ENCODE measurements at places on chromosomes 6 and 20.

DNA sequence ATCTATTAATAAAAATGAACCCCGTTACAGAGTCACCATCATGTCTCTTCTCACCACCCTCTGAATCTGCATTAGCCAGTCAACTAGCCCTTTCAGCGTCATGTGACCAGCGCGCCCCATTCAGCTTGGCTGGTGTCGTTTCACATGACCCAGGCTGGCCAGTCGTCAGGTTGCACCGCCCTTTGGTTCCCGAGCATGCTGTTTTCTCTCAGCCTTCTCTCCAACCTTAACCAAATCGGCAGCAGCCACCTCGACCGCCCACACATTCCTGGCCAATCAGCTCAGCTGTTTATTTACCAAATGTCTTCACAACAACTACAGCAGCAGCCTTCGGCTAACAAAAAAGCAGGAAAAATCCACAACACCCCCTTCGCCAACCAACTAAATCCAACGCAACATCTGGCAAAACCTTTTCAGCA, 5.6 kb downstream of the SRSF3 start:
- DNase-seq = peak; percentile 7

DNA sequence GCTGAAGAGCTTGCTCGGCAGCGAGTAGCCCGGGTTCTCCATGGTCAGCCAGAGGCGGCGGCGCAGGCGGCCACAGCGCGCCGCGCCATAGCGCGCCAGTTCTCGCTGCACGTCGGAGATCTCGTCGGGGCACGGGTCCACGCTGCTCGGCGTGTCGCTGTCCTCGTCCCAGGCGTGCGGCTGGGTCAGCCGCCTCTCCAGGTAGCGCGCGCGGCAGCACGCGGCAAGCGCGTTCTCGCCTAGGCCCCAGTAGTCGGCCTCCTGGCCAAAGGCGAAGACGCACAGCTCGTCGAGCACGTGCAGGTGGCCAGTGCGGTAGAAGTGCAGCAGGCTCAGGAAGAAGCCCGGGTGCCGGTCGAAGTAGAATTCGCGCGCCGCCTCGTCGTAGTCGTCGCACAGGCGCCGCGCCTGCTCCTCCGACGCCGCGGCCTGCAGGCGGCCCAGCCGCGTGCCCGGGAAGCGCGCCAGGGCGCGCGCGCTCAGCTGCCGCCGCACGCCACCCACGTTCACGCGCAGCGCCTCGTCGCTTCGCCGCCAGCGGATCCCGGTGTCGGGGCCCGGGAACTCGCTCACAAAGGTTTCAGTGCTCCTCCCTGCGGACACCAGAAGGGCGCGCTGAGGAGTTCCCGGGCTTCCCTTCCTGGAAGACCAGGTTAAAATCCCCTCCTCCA, 2.7 kb downstream of the KCNS1 start:
- DNase-seq = no peak

DNA sequence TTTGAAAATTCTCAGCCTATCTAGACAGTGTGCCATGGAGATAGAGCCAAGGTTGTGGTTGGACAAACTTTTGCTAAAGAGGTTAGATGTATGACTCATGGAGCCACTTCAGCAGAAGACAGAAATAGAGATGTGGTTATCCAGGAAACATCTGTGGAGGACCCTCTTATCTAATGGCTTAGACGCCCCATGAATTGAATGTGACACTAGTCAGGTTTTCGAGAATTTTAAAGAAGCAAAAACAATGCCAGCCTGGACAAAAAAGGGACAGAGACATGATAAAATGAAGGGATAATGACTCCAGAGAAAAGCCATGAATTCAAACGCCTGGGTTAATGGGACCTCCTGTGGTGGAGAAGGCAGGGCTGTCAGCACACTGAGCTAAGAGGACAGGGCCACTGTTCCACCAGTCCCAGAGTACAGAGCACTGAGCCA, 280.5 kb downstream of the CLVS2 start:
- DNase-seq = no peak

GRCh38 chr20:21301940-21302663, 1.0 kb upstream of the XRN2 start:
- DNase-seq = no peak

GRCh38 chr6:151313066-151313491, 73.3 kb downstream of the AKAP12 start:
- peak; percentile 78 for DNase-seq

DNA sequence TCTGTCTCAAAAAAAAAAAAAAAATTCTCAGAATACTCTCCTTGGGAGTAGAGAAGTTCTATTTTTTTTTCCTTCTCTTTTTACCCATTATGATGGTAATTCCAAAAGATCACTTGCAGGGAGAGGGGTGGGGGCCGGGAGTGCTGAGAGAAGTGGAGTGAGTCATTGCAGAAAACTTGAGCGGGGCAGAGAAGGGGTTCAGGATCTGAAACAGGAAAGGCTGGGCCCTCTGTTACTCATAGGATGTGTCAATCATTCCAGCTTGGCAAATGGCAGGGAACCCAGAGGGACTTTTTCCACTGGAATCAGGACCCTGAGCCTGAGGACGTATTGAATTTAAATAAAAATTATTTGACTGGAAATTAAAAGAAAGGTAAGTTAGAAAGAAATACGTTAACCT, 111.4 kb upstream of the ARMC2 start:
- no peak for DNase-seq

GRCh38 chr6:143276436-143276835, 174.1 kb downstream of the ADAT2 start:
- no peak for DNase-seq

DNA sequence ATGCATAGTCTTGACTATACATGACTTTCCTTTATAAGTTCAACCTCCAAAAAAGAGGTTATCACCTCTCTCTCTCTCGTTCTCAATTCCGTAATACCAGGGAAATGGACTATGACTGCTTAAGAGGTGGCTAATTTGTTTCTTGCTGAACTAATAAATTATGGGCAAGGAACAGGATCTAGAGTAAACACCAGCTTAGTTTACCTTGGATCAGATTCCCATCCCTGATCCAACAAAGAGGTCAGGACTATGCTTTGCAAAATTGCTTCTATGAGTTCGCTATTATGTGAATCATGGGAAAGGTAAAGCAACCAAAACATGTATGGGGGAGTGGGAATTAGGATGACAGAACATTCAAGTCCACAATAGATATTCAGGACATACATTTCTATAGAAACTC, 630.7 kb downstream of the HACE1 start:
- DNase-seq = peak; percentile 68

GRCh38 chr6:23435798-23436197, 690.2 kb upstream of the NRSN1 start:
- DNase-seq = no peak

DNA sequence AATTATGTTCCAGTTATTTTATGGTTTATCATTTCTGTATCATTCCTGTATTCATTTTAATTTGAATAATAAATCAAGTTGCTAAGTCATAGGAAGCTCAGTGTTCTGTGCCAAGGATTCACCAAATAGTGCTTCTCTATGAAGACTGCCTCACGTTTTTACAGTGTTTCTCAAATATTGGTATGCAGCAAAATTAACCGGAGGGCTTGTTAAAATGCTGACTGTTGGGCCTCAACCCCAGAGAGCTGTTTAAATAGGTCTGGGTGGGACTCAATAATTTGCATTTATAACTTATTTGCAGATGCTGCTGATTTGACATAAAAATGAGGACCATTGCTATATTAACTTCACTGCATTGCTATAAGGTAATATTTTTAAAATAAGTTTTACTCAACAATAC, 166.7 kb downstream of the TINAG start:
- DNase-seq = no peak

DNA sequence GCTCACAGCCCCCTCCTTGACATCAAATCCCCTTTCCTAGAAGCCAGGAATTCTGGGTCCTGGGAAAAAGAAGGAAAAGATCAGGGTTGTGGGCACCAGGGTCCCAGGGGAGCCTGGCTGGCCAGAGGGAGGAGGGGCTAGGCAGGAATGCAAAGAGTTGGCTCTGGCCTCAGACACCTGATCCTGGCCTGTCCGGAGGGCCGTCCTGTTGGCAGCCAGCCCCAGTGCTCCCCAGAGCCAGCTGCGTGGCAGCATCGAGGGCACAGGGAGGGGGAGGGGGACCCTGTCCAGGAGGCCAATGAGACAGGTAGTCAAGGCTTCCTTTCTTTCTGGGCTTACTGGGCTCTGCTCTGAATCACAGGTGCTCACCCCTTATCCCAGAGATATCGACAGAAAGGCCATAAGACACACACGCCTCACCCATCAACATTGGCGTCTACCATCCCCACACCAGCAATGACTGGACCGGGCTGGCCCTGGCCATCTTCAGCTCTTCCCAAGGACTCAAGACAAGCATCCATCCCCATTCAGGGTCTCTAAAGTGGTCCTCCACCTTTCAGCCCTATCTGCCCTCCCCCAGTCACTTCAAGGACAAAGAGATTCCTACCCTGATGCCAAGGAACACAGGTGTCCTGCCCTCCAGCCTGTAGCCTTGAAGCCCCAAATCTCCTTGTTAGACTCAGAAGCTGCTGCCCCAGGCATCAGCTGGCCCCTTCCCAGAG, 723 bp downstream of the COL11A2 start:
- no peak for DNase-seq

DNA sequence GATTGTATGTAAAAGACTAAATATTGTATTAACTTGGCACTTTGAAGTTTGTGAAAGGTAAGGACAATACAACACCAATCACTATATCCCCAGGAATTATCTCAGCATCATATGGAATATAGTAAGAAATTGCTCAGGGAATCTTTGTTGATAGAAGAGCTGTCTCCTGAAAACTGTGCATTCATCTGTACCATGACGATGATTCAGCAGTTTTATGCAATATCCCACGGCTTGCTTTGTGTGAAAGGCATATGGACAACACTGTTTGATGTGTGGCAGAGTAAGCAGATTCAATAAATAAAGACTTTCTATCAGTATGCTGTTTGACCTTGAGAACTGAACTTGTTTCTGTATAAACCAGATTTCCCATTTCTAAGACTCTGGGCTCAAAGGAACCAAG, 147.5 kb upstream of the PLN start:
- DNase-seq = no peak

GRCh38 chr6:6643398-6643797, 54.9 kb downstream of the LY86 start:
- DNase-seq = no peak

GRCh38 chr6:38687043-38687353, 15.9 kb downstream of the GLO1 start:
- DNase-seq = no peak

GRCh38 chr20:45911486-45912343, at the start of gene PLTP:
PLTP (minus strand) TSS chr20:45912155; CDS start chr20:45911452, 703 bp downstream.
- DNase-seq = peak; percentile 37

DNA sequence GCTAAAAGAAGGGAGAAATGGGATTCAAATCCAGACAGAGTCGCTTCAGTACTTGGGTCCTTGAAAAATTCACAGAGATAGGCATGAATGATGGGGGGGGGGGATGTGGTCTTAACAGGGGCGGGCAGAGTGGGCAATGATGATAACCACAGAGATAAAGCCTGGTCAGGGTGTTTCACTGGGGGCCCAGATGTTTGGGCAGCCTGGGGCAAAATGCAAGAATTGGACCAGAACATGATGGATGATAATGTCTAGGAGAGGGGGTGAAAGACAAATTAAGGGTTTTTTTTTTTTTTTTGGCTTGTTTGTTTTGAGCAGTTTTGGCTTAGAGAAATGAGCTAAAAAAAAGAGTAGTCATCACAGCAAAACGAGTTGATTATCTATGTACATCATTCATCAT, 57.4 kb downstream of the LAMP5 start:
- no peak for DNase-seq

- DNase-seq = no peak
These were observed 1.0 kb downstream of the MCM9 start for GRCh38 chr6:118933855-118934460.

- DNase-seq = no peak
These were observed 56.1 kb downstream of the PSMG4 start for GRCh38 chr6:3314621-3315467.

DNA sequence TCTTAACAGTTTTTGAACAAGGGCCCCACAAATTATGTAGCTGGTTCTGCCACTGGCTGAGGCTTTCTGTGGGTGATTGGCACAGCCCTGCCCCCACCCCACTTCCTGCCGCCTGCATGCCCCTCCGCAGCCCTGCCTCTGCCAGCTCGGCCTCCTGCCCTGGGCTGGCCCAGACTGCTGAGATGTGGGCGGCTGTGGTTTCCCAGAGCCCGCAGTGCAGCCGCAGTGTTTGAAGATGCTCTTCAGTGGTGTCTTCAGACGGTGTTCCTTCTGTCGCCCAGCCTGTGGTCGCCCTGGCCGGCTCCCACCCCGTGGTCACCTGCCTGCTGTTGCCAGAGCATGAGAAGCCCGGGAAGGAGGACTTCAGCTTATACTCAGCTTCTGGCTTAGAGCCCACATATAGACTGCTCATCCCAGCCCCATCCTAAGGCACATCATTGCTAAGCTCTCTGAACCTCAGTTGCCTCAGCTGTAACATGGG, 154.3 kb downstream of the VEGFA start:
- DNase-seq = no peak

GRCh38 chr6:158653577-158654354, 3.9 kb downstream of the SYTL3 start:
- DNase-seq = no peak

DNA sequence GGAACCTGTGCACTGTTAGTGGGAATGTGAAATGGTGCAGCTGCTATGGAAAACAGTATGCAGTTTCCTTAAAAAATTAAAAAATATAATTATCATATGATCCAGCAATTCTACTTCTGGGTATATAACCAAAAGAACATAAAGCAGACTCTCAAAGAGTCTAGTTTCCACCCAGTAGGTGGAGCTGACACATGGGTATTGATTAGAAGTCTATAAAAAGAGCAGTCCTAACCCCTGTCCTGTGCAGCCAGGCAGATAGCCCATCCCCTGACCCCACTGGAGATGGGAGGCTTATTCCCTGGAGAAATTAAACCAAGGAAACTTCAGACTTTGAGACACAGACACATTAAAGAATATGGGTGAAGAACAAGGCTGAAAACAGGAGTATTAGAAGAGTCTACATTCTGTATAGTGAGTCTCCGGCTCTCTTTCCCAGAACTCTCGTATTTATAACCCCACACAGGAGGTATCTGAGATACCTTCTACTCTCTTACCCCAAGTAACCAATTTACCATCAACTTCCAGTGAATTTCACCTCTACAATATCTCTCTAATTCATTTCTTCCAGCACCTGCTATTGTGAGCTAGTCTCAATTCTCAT, 92.3 kb downstream of the SEL1L2 start:
- DNase-seq = no peak

DNA sequence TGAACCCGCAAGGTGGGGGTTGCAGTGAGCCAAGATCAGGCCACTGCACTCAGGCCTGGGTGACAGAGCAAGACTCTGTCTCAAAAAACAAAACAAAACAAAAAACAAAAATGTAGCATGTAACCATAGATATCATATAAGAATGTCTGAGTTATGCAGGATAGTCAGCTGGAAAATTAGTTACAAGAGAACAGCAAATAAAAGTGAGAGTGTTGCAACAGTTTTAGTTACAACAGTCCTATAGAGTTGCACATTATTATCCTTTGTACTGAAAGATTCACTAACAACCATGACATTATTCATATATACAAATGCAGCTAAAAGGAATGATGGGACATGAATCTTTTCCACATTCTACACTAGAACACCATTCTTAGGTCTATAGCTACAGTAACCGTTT, 16.4 kb downstream of the RNF24 start:
- DNase-seq = no peak

GRCh38 chr6:5338177-5338960, 77.1 kb downstream of the FARS2 start:
- DNase-seq = no peak

- DNase-seq = no peak
These were observed 15.7 kb upstream of the FAM83C start for GRCh38 chr20:35307666-35308653.

Measured in COR-L47 (cell line).